ENCODE measurements at places on chromosomes 3 and 15. TPM values are rescaled to one million over a fixed set of nuclear protein-coding genes. Genes with fewer than 3 reads are reported as not detected.
A peak's percentile ranks its signal among the peaks of the same experiment; 100 is the strongest.

Gene PPP1R2
- total RNA-seq = 39.7 TPM

GRCh38 chr3:46350262-46350565, 3.7 kb upstream of the CCR2 start:
- H3K4me1 ChIP-seq = no peaks in the 10 kb centered on the region
- no peak overlapping the region for H3K4me3 ChIP-seq
- peaks cover 55% of the 10 kb centered on the region for H3K27me3 ChIP-seq
- H3K36me3 ChIP-seq = no peaks in the 10 kb centered on the region

- peaks cover 4% of the 10 kb centered on the region for H3K27me3 ChIP-seq
- H3K4me1 ChIP-seq = peaks cover 35% of the 10 kb centered on the region
- no peak for DNase-seq
- no peak overlapping the region for H3K4me3 ChIP-seq
Measured at GRCh38 chr3:193831495-193832455, 238.8 kb downstream of the OPA1 start.

DNA sequence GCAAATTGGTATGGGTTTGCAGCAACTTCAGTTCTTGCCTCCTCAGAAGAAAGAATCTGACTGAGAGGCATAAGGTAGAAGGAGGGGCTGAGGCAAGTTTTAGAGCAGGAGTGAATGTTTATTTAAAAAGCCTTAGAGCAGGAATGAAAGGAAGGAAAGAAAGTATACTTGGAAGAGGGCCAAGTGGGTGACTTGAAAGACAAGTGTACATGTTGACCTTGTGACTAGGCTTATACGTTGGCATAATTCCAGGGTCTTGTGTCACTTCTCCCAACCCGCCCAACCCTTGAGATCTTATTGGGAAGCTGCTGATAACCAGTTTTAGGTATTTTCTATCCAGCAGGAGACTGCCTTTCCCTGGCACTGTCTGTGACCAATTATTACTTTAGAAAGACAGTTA, 436.9 kb upstream of the ZNF717 start:
- no peak for DNase-seq
- no peak overlapping the region for H3K27ac ChIP-seq
- H3K36me3 ChIP-seq = no peaks in the 10 kb centered on the region
- H3K4me1 ChIP-seq = no peaks in the 10 kb centered on the region

DNA sequence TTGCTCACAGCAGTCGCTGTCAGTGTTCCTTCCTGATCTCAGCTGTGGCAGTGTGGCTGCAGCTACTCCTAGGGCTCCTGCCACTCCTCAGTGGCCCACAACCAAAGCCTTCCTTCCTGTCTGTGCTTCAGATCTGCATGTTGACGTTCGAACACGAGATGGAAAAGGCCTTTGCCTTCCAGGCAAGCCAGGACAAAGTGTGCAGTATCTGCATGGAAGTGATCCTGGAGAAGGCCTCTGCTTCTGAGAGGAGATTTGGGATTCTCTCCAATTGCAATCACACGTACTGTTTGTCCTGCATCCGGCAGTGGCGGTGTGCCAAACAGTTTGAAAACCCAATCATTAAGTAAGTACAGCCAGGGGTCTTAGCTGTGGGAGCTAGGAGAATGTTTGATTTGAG, 17.8 kb downstream of the MKRN2 start:
- H3K4me3 ChIP-seq = no peak overlapping the region
- peaks cover 97% of the 10 kb centered on the region for H3K36me3 ChIP-seq
- peaks cover 30% of the 10 kb centered on the region for H3K4me1 ChIP-seq
- DNase-seq = no peak
- no peaks in the 10 kb centered on the region for H3K27me3 ChIP-seq

Gene LRRC15
- total RNA-seq = 0.14 TPM

Gene FAM227B
- 18.5 TPM for total RNA-seq

Gene MELTF
- 9.6 TPM for total RNA-seq

GRCh38 chr15:68717951-68718350, 102.7 kb downstream of the ANP32A start:
- H3K27ac ChIP-seq = no peak overlapping the region
- no peaks in the 10 kb centered on the region for H3K27me3 ChIP-seq
- H3K36me3 ChIP-seq = peaks cover 21% of the 10 kb centered on the region
- no peak for DNase-seq
- H3K4me1 ChIP-seq = no peaks in the 10 kb centered on the region

- peaks cover 63% of the 10 kb centered on the region for H3K4me1 ChIP-seq
- peak within 1 kb of the TSS; percentile 94 for H3K27ac ChIP-seq
- DNase-seq = peak; percentile 98
- peak within 1 kb of the TSS; percentile 97 for H3K4me3 ChIP-seq
- no peaks in the 10 kb centered on the region for H3K27me3 ChIP-seq
Measured at GRCh38 chr3:153161714-153162512, at the start of gene RAP2B. Gene RAP2B (plus strand): TSS chr3:153162226. CDS start chr3:153162694, 468 bp downstream.

- no peak overlapping the region for H3K27ac ChIP-seq
- no peak overlapping the region for H3K4me3 ChIP-seq
- H3K27me3 ChIP-seq = peaks cover 19% of the 10 kb centered on the region
- no peaks in the 10 kb centered on the region for H3K36me3 ChIP-seq
Measured at GRCh38 chr15:46301291-46301690, 666.5 kb downstream of the SQOR start.

DNA sequence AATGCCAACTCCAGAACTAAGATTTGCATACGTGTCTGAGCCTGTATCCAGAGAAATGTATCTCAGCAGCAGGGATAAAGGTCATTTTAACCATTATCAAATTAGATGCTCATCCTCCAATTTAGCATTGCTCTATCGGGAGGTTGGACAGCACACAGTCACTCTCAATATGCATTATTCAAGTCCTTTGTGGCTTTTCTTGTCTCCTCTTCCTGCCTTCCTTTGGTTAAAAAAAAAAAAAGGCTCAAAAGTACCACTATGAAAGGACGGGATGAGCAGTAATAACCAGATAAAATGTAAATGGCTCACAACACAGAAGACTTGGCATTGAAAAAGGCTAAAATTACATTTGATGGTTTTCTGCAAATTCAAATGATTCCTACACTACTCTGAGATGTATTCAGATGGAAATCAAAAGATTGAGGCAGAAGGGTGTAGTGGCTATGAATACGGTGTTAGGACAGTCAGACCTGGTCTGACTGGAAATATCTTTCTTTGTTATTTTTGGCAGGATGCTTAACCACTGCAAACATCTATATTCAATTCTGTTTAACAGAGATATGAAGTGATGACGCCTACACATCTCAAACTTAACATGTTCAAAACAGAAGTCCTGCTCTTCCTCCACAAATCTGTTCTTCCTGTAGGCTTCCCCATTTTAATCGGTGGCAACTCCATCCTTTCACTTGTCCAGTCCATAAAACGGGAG, 109.6 kb downstream of the ADAMTS9 start:
- no peaks in the 10 kb centered on the region for H3K27me3 ChIP-seq
- H3K4me3 ChIP-seq = no peak overlapping the region
- H3K27ac ChIP-seq = no peak overlapping the region
- H3K36me3 ChIP-seq = peaks cover 6% of the 10 kb centered on the region
- H3K4me1 ChIP-seq = peaks cover 11% of the 10 kb centered on the region
- DNase-seq = no peak

DNA sequence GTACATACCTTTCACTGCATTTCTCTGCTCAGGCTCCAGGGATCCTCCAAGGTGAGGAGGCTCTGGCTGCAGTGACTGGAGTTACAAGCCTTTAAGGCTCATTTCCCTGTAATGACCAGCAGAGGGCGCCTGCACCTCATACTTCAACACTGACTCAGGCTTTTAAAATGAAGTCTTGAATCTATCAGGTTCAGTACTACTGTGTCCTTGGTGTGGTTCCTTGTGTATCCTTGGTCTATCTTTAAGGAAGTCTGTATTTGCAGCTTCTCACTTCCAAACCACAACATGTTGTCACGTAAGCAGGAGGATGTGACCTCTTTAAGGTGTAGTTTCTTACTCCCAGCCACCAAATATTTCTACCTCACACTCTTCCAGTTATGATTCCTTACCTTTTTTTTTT, 122.5 kb upstream of the ZBED2 start:
- H3K27me3 ChIP-seq = no peaks in the 10 kb centered on the region
- H3K36me3 ChIP-seq = no peaks in the 10 kb centered on the region
- H3K4me1 ChIP-seq = peaks cover 49% of the 10 kb centered on the region

Data from left ventricle myocardium inferior (tissue), 1 donor.